Activated CD4-positive, CD25-positive, alpha-beta regulatory T cell treated with anti-CD3 and anti-CD28 coated beads, Interleukin-2, amount 50 U/mL, for 24 hours (primary cell): ENCODE measurements at places on chromosomes 4 and X.

DNA sequence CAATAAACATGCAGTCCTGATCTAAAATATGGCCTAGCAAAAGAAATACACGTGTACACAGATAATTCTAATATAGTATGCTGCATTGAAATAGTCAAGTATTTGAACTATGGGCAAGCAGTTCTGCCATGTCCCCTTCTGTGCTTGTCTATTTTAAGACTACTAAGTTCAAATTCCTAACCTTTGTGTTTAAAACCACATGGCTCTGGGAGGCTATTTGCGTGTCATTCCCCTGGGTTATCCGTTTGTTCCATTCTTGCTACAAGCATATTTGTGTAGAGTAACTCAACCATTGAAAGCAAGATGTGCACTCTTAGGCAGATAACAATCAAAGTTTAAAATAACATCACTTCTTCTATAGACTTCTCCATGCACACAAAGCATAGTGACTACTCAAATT, 25.4 kb upstream of the TBC1D1 start:
- no peak for ATAC-seq

DNA sequence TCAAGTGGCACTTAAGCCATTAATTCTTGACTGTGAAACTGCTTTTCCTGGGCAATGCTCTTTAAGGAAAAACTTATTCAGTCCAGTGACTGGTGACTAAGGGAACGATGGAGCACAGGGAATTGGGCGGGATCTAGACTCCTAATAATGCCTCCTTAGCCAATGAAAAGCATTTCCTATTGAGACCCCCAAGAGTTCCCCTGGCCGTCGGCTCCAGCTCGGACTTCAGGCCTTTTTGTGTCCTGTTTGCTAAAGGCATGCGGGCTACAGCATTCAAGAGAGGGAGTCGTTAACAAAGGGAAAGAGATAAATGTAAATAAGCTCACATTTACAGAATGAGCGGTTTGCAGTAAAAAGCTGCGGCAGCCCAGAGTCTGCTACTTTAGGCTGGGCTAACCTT, at the start of gene LPAR4:
Gene LPAR4, plus strand, starts transcription at position 232 of the 400 bp plus-strand sequence. CDS start 7,150 bp downstream, outside the sequence.
- ATAC-seq, result no peak

DNA sequence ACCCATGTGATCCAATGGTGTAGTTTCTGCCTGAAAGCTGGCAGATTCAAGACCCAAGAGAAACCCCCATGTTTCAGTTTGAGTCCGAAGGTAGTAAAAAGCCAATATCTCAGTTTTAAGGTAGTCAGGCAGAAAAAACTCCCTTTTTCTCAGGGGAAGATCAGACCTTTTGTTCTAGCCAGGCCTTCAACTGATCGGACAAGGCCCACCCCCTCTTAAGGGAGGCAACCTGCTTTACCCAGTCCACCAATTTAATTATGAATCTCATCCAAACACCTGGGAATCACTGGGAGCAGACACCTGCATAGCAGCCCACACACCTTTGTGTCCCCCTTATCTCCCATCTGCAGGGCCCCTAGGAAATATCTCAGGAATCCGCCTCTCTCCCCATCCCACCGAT, 322.0 kb downstream of the STK32B start:
- no peak for ATAC-seq

DNA sequence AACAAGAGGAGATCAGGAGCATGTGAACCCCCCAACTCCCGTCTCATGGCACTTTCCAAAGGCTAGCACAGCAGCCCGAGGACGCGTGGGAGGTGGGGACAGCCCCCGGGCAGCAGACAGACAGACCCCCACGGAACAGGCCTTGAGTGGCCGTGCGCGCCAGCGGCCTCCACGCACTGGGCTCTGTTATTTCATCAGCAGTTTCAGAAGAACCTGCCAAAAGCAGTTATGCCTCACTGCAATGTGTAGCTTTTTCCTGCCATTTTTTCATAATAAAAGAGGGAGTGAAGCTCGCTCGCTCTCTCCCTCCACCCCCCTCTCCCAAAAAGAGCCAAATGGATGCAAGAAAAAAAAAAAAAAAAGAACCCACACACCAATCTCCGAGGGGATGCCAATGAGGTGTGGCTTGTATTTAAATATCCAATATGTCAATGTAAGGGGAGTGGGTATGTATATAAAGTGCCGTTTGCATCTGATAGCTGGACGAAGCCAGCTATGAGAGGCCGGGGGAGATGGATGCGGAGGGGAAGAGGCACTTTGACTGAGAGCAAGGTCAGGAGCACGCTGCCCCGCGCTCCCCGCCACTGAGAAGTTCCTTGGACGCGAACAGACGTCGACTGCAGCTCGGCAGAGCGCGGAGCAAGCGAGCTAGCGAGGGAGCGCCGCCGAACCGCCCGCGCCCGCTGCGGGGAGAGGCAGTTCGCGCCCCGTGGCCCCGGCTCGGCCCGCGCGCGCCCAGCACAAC, at the start of gene FGF16:
Gene FGF16, plus strand, starts transcription at position 482 of the 745 bp plus-strand sequence. CDS start 286 bp downstream, outside the sequence.
- ATAC-seq, result no peak

DNA sequence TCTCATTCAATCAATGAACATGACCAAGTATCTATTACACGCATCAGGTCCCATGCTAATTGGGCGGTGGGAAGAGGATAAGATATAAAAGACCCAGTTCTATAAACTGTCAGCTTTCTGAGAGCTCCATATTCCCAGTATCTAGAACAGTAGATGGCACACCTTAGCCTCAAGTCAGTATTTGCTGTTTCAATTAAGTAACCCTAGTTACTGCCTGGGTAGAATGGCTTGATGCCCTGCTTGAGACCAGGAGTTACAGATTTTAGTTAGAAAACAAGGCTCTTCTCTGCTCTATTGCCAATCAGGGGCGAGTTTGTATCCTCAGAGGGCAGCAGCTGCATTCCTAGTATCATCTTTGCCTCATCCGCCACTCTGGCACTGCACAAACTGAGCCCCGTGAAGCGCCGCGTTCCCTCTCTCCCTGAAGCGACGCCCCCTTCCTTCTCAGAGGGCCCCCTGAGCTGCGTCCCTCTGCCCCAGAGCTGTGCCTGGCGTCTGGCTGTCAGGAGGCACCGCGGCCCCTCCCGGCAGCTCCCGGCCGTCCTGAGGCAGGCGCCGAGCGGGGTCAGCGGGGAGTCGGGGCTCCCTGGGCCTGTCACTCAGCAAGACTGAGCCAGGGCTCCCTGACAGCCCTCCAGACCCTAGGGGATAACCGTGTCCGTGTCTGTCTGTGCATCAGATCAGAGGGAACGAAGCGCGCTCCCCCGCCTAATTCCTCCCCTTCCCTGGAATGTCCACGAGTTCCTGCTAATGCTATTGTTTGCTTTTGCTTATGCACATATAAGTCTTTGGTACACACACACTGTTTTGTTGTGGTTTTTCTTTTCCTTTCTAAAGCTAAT, 212.4 kb upstream of the TTC29 start:
- ATAC-seq, result no peak

DNA sequence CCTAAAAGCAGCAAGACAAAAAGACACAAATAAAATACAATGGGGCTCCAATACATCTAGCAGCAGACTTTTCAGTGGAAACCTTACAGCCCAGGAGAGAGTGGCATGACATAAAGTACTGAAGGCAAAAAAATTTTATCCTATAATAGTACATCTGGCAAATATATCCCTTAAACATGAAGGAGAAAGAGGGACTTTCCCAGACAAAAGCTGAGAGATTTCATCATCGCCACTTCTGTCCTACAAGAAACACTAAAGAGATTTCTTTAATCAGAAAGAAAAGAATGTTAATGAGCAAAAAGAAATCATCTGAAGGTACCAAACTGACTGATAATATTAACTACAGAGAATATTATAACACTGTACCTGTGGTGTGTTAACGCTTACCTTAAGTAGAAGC, 86.4 kb downstream of the ANKRD17 start:
- ATAC-seq, result no peak

DNA sequence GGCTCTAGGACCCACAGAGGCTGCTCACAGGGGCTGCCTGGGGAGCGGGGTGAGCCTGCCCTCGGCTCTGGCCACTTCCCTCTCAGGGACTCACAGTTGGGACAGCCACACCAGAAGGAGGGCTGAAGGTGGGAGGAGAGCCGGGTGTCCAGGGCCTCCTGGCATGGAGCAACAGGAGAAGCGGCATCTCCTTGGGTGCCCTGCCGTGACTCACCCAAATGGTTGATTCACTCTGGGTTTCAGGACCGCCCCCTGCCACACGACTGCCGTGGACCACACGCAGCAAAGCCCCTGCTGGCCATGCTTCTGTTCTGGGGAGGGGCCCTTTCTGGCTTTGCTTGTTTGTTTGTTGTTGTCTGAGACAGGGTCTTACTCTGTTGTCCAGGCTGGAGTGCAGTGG, 86.0 kb upstream of the AFAP1 start:
- no peak for ATAC-seq

DNA sequence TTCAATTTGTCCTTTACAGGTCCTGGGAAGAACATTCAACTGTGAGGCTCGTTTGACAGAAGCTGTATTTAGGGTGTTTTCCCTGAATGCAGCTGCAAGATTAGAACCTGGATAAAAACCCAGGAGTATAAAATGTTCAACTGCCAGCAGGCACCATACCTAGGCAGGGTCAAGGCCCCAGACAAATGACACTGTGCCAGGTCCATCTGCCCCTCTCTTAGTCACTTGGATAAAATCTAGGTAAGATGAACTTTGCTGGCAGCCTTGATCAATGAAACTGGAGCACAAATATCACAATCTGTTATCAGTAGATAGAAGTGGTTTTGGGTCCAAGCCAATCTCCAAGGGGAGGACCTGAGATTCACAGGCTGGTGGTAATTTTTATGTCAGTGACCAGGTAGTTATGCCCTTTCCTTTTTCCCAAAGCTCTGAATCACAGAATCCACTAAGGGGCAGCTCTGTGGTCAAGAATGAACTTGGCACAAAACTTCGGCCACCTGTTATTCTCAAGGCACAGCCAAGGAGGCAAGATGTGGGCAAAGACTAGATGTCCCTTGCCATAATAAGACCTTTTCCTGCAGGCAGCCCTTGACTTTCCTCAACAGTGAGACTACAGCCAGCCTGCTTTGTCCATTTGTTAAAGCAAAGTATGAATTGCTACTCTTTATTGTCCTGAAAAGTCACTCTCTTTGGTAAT, 501.0 kb downstream of the PPARGC1A start:
- no peak for ATAC-seq

- no peak for ATAC-seq
These were observed 38.4 kb upstream of the PDLIM3 start for GRCh38 chr4:185573651-185574199.

- no peak for ATAC-seq
These were observed 113.9 kb downstream of the NKX6-1 start for GRCh38 chr4:84385203-84385602.

DNA sequence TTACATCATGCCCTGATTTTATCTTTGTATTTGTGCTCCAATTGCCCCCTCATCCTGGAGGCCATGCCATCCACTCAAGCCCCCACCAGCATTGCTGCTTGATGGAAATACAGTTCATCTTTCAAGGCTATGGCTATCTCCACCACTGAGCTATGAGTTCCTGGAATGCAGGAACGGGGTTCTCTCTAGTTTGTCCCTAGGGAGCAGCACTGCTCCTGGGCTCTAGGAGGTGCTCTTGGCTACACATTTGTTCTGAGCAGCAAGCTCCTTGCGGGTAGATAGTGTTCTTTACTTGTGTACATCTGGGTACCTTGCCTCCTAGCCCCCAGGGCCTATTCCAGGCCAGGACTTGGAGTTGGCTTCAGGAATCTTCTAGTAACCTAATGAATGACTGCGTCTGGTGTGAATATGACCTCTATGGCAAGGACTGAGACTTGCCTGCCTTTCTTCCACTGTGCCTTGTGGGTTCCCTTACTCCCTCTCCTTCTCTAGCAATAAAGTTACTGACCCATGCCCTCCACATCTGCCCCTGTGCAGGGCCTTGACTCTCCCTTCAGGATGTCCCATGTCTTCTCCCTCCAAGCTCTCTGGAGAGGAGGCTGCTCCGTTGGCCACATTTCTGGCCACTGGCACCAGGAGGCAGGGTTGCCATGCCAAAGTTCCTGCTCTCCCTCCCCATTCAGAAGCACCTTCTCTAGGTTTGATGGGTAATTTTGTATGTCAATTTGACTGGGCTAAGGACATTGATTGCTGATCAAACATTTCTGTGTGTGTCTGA, 7.6 kb downstream of the CITED1 start:
- ATAC-seq, result no peak

- ATAC-seq, result no peak
These were observed 928.9 kb downstream of the ARAP2 start for GRCh38 chr4:35315419-35315818.

DNA sequence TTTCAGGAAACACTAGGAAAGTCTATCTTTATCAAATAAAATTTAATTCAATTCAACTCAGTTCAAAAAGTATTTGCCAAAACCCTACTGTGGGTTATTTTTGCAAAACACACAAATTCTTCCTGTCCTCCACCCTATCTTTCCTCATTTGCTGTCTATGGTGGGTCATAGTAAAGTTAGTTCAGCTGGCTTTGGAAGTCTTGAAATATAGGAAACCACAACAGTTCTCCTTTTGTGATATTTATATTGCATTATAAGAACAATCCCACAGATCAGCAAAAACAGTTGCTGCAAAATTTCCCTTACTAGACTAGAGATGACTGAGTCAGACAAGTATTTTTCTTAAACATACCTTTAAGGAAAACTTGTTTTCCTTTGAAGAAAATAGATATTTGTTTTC, 22.2 kb downstream of the CYBB start:
- no peak for ATAC-seq

DNA sequence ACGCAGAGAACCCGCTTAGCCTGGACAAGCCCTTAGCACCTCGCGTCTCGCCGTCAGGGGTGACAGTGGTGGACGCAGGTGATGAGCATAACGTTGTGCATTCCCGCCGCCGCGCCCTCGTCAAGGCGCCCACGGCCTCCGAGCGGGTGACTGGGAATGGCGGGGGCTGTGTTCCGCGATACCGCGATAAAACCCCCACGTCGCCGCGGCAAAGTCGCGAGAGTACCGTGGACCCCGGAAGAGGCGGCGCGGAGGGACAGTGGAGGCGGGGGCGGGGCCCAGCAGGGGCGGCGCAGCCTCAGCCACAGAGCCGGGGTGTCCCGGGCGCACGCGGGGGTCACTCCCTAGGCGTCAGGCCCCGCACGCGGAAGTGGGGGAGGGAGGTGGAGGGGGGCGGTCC, 53.8 kb downstream of the ZFYVE28 start:
- ATAC-seq, result peak; percentile 81

GRCh38 chr4:182886205-182886604, 31.0 kb downstream of the DCTD start:
- no peak for ATAC-seq

- no peak for ATAC-seq
These were observed 593.8 kb downstream of the SMARCA1 start for GRCh38 chrX:128929271-128930057.
